Foreskin keratinocyte (primary cell): ENCODE measurements at places on chromosomes 4 and X. TPM values are rescaled to one million over a fixed set of nuclear protein-coding genes. Genes with fewer than 3 reads are reported as not detected.

The CTAG1B gene
- not detected in 2 replicates for total RNA-seq

The RS1 gene
- total RNA-seq, result not detected in 2 replicates

The CCNA2 gene
- total RNA-seq, result 65.8 and 83.0 TPM in 2 replicates

- DNase-seq, result no peak
Observed at GRCh38 chr4:152460488-152460887, 75.4 kb downstream of the FBXW7 start.

DNA sequence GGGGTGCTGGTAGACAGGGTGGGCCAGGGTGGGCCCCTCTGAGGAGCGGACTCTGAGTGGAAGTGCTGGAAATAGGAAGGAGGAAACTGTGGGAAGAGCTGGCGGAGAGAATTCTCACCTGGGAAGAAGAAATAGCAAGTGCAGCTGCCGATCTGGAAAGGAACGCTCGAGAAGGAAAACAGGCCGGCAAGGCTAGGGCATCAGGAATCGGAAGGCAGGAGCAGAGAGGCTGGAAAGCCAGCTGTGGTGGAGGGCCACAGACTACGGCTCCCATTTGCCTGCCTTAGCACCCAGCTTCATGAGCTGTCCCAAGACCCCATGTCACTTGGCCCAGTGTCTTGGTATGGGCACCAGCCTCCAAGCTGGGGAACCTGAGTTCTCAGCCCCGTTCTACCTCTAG is 37.3 kb downstream of the DCTD start:
- DNase-seq, result no peak
